ENCODE measurements at places on chromosomes 6 and 20. TPM values are rescaled to one million over a fixed set of nuclear protein-coding genes. Genes with fewer than 3 reads are reported as not detected.

The SLC22A2 gene
- total RNA-seq: not detected

The HCRTR2 gene
- total RNA-seq: not detected

The PARD6B gene
- 31.0 TPM for total RNA-seq

The PNISR gene
- total RNA-seq: 266 TPM

The WFDC2 gene
- 2.7 TPM for total RNA-seq

The FLRT3 gene
- total RNA-seq: 24.0 TPM

The SAPCD1 gene
- 10.1 TPM for total RNA-seq

The TFAP2D gene
- not detected for total RNA-seq

The ZSCAN16 gene
- total RNA-seq: 8.4 TPM

The ADGRG6 gene
- total RNA-seq: 0.93 TPM

The SLC2A4RG gene
- 58.0 TPM for total RNA-seq

The PPP1R18 gene
- 25.4 TPM for total RNA-seq

The ATP9A gene
- 18.2 TPM for total RNA-seq

The NR2E1 gene
- 0.25 TPM for total RNA-seq

All from neural progenitor cell (in vitro differentiated cells).